Right lobe of liver (tissue), 6 donors: ENCODE measurements at places on chromosomes 3 and 15. TPM values are rescaled to one million over a fixed set of nuclear protein-coding genes. Genes with fewer than 3 reads are reported as not detected.

GRCh38 chr3:34139566-34139965, 341.1 kb downstream of the PDCD6IP start:
- DNase-seq, result no peak

DNA sequence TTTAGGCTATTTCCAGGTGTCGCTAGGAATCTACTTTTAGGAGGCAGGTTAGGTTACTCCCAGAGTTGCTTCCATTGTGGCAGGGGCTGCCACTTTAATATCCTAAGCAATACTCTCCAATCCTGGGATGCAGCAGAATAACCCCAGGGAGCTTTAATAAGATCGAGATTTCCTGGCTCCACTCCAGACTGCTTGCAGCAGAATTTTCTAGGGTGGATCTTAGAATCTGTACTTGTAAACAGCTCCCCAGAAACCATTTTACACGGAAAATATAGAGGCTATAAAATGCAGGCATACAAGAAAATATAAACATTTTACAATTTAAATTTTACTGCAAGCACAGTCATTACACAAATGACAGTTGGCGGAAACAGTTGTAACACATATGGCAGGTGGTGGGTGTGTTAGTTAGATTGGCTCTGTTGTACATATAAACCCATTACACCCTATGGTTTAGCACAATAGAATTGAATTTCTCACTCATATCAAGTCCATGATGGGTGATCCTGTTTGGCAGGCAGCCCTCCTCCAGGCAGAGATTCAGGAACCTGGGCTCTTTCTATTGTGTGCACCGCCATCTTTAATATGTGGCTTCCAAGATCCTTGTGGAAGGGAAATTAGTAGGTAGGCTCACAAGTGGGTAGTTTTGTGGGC, 35.0 kb upstream of the TNFAIP8L3 start:
- DNase-seq, result no peak

GRCh38 chr3:20511863-20512505, 326.0 kb upstream of the SGO1 start:
- DNase-seq, result no peak

DNA sequence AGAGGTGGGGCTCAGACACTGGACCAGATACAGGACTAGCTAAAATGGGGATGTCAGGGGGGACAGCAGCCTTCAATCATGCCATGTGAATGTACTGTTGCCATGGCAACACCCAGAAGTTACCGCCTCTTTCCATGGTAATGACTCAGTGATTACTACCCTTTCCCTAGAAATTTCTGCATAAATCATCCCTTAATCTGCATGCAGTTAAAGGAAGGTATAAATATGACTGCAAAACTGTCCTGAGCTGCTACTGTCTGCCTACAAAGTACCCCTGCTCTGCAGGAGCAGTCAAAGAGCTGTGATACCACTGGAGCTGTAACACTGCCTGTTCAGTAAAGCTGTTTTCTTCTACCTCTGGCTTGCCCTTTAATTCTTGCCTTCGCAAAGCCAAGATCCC, 168.2 kb downstream of the PEAK1 start:
- no peak for DNase-seq

The SOX14 gene
- not detected for total RNA-seq

The RLBP1 gene
- not detected for total RNA-seq

The GABRB3 gene
- 0.49 TPM for total RNA-seq
